ENCODE measurements at places on chromosomes 1 and 21.

- no peak for DNase-seq
These were observed 51.2 kb downstream of the DIPK1A start for GRCh38 chr1:92910081-92910480.

DNA sequence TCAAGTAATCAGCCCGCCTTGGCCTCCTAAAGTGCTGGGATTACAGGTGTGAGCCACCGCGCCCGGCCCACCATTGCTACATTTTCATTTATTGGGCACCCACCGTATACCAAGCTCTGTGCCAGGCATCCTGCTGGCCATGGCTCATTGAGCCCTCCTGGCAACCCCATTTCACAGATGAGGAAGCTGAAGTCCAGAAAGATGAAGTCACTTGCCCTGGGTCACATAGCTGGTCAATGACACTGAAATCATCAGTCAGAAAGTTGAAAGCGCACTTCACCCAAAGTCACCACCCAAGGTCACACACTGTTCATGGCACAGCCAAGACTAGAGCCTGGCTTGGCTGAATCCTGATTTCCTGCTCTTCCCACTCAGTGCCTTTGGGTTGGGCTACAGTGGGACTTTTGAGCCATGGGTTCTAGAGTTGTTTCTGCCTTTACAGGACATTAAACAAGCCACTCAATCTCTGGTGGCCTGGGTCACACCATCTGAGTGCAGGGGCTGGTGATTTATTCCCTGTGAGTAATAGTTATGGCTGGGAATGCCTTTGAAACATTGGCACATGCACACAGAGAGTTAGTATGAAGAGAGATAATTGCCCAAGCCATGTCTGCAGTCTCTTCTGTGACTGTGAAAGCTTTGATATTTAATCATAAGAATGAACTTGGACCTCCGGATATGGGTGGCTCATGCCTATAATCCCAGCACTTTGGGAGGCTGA, 16.0 kb upstream of the ARHGEF10L start:
- DNase-seq: no peak

GRCh38 chr1:210817385-210818275, 316.3 kb downstream of the KCNH1 start:
- no peak for DNase-seq

DNA sequence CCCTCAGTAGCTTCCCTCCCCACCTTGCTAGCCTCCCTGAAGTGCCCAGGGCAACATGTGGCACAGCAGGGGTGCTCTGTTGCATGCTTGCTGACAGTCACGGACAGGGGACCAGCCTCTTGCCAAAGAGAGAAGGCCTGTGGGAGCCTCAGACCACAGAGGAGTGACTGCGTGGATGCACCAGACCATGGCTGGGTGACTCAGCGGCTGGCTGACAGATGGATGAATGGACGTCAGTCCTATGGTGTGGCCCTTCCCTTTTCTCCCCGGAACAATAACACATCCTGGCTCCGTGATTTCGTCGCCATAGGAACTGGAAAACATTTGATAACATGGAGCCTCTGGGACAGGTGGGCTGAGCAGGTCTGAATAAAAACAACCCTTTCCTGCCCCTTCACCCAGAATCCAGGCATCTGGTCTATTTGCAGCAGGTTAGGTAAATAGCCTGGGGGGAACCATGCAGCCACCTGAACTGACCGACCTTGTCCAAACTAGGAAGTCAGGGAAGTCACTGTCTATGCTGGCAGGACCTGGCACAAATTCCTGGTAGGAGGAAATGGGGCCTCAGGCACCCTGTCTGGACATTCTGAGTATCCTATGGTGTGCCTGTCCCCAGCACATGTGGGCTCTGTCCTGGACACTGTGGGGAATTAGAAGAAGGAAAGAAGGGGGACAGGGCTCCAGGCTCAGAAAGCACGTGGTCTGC, 53.3 kb downstream of the NENF start:
- DNase-seq: peak; percentile 80

DNA sequence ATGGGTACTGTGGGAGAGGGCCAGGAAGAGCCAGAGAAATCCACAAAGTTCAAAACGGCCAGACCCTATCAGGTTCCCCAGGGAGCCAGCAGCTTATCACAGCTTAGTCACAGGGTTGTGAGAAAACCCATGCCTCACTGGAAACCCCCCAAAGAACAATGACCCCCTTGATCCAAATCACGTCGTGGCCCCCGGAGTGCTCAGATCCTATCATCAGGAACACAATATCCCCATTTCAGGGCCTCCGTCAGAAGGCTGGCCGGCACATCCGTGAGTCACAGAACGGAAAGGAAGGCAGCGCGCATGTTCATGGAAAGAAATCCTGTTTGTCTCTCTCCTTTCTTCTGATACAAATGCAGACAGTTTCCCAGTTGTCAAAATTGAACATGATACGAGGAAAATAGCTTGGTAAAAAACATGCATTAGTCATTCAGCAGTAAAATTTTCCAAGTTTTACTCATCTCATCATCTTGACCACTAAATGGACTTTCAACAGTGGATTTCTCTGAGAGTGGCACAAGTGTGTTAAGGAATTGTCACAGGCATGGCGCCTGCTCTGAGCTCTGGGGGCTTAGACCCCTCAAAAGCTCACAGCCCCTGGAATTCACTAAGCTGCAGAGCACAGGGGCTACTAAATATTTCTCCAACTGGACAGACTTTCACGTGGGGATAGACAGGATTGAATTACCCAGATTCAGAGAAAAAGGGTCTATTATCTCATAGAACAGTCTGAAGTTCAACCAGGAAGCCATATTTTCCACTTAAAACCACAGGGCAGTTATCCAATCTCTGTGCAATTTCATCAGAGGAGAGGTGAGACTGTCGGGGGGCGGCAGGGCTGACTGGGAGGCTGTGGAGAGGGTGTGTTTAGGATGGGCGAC, 124.8 kb downstream of the RIPK4 start:
- no peak for DNase-seq

Data from COR-L47 (cell line).